SJCRH30 (cell line): ENCODE measurements at places on chromosomes 2 and 18. TPM values are rescaled to one million over a fixed set of nuclear protein-coding genes. Genes with fewer than 3 reads are reported as not detected.
A peak's percentile ranks its signal among the peaks of the same experiment; 100 is the strongest.

DNA sequence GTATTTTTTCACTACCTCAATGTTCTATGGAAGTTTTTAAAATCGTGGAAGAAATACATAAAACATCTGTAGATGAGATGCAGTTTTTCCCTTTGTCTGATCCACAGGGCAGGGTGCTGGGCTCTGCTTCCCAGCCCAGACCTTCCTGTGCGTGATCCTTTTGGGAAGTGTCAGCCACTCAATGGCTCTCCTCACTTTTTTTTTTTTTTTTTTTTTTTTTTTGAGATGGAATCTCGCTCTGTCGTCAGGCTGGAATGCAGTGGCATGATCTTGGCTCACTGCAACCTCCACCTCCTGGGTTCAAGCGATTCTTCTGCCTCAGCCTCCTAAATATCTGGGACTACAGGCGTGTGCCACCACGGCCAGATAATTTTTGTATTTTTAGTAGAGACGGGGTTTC, 32.8 kb downstream of the SOWAHC start:
- H3K27ac ChIP-seq = no peak overlapping the region
- no peaks in the 10 kb centered on the region for H3K4me1 ChIP-seq
- DNase-seq = no peak
- no peaks in the 10 kb centered on the region for H3K36me3 ChIP-seq
- H3K4me3 ChIP-seq = no peak overlapping the region

GRCh38 chr18:73446502-73446901, 578.7 kb upstream of the NETO1 start:
- H3K27ac ChIP-seq = no peak overlapping the region
- H3K36me3 ChIP-seq = no peaks in the 10 kb centered on the region
- no peaks in the 10 kb centered on the region for H3K27me3 ChIP-seq
- no peaks in the 10 kb centered on the region for H3K4me1 ChIP-seq

DNA sequence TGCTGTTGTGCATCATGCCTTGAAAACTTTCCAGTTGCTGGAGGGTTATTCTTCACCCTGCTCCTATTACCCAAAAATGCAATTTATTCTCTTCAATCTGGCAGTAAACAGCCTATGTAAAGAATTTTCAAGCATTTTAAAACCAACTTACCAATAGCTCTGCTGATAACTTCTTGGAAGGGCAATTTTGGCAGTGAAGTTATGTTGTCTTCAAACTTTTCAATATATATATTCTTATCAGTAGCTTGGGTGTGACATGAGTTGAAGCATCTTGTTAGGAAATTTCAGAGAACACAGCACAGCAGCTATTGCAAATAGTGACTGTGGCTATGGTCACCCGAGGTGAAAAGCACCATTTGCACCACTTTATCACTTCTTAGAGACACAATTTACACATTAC, 395.5 kb downstream of the STK39 start:
- no peak overlapping the region for H3K27ac ChIP-seq
- no peaks in the 10 kb centered on the region for H3K27me3 ChIP-seq
- H3K4me3 ChIP-seq = no peak overlapping the region
- no peak for DNase-seq
- no peaks in the 10 kb centered on the region for H3K36me3 ChIP-seq

DNA sequence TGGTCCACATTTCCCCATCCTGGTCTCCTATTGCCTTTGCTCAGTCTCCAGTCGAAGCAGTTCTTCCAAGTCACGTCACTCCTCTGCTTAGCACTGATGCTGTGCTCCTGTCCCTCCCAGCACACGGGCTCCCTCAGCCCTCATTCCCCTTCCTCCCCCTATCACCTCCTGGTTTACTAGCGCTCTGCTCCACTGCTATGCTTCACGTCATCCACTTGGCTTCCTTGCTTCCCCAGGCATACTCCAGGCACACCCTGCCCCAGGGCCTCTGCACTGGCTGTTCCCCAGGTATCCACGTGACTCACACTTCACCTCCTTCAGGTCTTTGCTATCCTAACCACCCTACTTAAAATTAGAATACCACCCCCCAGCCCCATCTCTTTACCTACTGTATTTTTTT, 269.3 kb downstream of the GLI2 start:
- DNase-seq = no peak
- H3K36me3 ChIP-seq = peaks cover 5% of the 10 kb centered on the region; the same call in 1 of the 2 replicates
- no peaks in the 10 kb centered on the region for H3K27me3 ChIP-seq
- H3K27ac ChIP-seq = no peak overlapping the region

DNA sequence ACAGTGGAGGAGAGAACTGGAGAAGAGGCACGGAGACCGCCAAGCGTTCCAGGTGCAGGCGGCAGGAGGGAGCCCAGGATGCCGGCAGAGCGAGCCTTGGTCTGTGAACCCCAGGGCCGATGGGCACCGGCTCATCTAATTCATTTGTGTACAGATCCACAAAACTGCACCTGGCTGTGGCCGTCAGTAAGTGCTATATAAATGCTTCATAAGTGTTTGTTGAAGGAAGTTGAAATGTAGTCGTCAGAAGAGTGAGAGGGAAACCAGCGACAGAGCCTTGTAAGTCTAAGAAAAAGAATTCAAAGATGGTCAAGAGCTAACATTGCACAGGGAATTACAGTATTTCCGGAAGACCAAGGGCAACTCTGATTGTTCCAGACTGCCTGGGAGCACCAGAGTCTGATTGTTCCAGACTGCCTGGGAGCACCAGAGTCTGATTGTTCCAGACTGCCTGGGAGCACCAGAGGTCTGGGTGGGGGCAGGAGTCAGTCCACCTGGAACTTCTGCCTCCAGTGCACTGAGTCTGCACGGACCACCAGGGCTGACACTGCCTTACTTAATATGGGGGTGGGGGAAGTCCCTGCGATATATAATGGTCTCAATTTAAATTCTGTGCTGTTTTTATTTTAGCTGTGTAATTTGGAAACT, 112.3 kb downstream of the BCL2 start:
- H3K4me1 ChIP-seq = no peaks in the 10 kb centered on the region; the same call in 1 of the 2 replicates
- no peak overlapping the region for H3K27ac ChIP-seq
- peak; percentile 4 for DNase-seq

- H3K27ac ChIP-seq = no peak overlapping the region
- DNase-seq = no peak
- H3K4me3 ChIP-seq = no peak overlapping the region
Measured at GRCh38 chr18:34918856-34919255, 122.4 kb upstream of the MAPRE2 start.

LONRF2 gene
- not detected in 2 replicates for total RNA-seq

- DNase-seq = no peak
- no peaks in the 10 kb centered on the region for H3K4me1 ChIP-seq
- H3K4me3 ChIP-seq = no peak overlapping the region
- no peaks in the 10 kb centered on the region for H3K36me3 ChIP-seq
- no peaks in the 10 kb centered on the region for H3K27me3 ChIP-seq
- no peak overlapping the region for H3K27ac ChIP-seq
Measured at GRCh38 chr2:60331115-60331809, 222.2 kb downstream of the BCL11A start.

DNA sequence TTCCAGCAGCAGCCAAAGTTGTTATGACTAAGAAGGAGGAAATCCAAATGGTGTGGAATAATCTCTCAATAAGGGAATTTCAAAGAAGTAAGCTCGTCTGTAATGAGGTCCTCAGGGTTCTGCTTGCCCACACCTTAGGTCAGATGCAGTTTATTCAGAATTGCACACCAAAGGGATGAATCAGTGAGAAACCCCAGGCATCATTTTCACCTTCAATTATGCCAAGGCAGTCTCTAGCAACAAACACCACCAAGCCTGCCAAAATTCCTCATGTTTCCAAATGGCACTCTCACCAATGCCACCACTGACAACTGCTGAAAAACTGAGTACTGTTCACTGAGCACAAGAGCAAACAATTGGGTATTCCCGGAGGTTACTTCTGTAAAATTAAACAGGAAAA, 43.6 kb downstream of the KCNG3 start:
- no peaks in the 10 kb centered on the region for H3K4me1 ChIP-seq
- H3K4me3 ChIP-seq = no peak overlapping the region
- no peaks in the 10 kb centered on the region for H3K36me3 ChIP-seq

- H3K27ac ChIP-seq = no peak overlapping the region
- H3K4me1 ChIP-seq = no peaks in the 10 kb centered on the region
- H3K4me3 ChIP-seq = no peak overlapping the region
- H3K36me3 ChIP-seq = no peaks in the 10 kb centered on the region
- H3K27me3 ChIP-seq = no peaks in the 10 kb centered on the region
Measured at GRCh38 chr2:2875831-2876230, 501.8 kb downstream of the EIPR1 start.

LIMS3 gene
- 3.4 and 6.2 TPM in 2 replicates for total RNA-seq

RAB6C gene
- not detected in 2 replicates for total RNA-seq

APLF gene
- total RNA-seq = 4.6 TPM in 2 replicates

DNA sequence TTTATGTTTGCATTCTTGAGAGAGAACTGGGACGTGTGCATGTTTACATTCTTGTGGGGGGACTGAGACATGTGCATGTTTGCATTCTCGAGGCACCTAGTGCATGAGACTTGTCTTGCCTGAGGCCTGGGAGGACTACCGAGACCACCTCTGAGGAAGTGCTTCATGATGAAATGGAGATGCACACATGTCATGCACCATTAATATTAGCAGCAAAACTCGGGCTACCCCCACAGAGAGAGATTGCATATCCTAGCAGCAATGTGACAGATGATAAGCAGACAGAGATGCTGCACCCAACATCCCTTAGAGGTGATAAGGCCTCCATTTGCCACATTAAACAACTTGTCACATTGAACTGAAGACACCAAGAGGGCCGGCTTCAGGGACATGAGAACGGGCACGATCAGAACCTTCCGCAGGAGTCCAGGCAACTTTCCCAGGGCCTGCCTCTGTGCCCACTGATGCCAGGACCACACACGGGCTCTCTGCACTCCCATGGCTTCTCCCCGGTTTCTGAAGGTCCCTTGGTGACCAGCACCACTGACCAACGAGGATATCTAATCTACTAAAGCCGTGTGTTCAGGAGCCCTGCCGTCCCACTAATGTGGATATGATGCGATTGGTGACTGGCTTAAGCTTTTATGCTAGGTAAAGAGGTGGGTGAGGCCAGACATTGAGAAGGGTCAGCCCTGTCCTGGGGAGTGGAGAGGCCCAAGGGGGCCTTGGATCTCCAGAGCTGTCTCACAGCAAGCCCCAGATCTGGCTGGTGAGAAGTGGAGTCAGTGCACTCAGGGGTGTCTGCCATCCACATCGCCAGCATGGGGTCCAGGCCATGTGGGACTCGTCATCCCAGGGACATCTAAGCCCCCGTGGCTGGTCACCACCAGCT, 208.3 kb downstream of the NDUFA10 start:
- H3K4me1 ChIP-seq = no peaks in the 10 kb centered on the region
- H3K36me3 ChIP-seq = no peaks in the 10 kb centered on the region
- peaks cover 11% of the 10 kb centered on the region; the same call in 1 of the 2 replicates for H3K27me3 ChIP-seq
- H3K4me3 ChIP-seq = no peak overlapping the region

SERPINB12 gene
- total RNA-seq = not detected in 2 replicates

GALNT13 gene
- 4.0 TPM in 2 replicates for total RNA-seq

DNA sequence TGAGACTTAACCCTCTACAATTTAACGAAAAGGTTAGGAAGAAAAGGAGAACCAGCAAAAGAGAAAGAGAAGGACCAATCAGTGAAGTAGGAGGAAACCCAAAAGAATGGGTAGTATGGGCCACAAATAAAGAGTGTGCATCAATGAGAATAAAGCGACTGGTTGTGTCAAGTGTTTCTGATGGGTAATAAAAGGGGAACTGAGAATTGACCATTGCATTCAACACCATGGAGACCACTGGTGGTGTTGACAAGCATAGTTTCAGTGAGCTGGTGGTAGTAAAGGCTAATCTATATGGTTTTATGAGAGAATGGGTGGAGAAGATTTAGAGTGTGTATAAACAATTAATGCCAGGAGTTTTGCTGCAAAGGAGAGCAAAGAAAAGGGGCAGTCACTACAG, 75.4 kb downstream of the CSRNP3 start:
- H3K27me3 ChIP-seq = no peaks in the 10 kb centered on the region
- no peaks in the 10 kb centered on the region for H3K36me3 ChIP-seq
- DNase-seq = no peak
- no peak overlapping the region for H3K27ac ChIP-seq

SIX3 gene
- total RNA-seq = 1.8 and 2.0 TPM in 2 replicates

ITGAV gene
- total RNA-seq = 204 and 220 TPM in 2 replicates

TNFRSF11A gene
- 0.08 TPM in 2 replicates for total RNA-seq

INPP5D gene
- total RNA-seq = 0.47 and 0.68 TPM in 2 replicates

GRCh38 chr2:164714471-164714870, 93.2 kb upstream of the GRB14 start:
- DNase-seq = no peak
- H3K36me3 ChIP-seq = no peaks in the 10 kb centered on the region
- H3K4me1 ChIP-seq = no peaks in the 10 kb centered on the region
- no peak overlapping the region for H3K27ac ChIP-seq

DNA sequence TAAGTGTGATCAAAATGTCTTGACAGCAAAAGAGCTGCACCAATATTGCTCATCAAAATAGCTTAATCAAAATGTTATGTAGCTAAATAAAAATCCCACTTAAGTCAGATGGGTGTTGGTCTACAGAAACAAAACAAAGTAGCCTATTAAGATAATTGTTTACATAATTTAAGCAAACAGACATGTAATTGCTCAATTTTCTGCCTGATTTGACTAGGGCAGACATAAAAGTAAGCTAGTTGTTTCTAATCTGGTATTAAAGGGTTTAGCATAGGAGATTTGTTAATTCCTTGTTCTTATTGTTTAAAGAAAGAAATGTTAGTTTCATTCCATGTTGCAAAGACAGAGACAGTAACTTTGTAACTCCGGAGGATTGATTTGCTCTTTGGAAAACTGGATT, 11.5 kb upstream of the FEZ2 start:
- DNase-seq = no peak
- no peak overlapping the region for H3K27ac ChIP-seq
- H3K36me3 ChIP-seq = no peaks in the 10 kb centered on the region
- peaks cover 13% of the 10 kb centered on the region; the same call in 1 of the 2 replicates for H3K27me3 ChIP-seq
- no peaks in the 10 kb centered on the region; the same call in 1 of the 2 replicates for H3K4me1 ChIP-seq
- no peak overlapping the region for H3K4me3 ChIP-seq

GRCh38 chr18:42914476-42914875, 201.0 kb downstream of the RIT2 start:
- H3K4me1 ChIP-seq = no peaks in the 10 kb centered on the region
- DNase-seq = no peak
- no peak overlapping the region for H3K27ac ChIP-seq

DNA sequence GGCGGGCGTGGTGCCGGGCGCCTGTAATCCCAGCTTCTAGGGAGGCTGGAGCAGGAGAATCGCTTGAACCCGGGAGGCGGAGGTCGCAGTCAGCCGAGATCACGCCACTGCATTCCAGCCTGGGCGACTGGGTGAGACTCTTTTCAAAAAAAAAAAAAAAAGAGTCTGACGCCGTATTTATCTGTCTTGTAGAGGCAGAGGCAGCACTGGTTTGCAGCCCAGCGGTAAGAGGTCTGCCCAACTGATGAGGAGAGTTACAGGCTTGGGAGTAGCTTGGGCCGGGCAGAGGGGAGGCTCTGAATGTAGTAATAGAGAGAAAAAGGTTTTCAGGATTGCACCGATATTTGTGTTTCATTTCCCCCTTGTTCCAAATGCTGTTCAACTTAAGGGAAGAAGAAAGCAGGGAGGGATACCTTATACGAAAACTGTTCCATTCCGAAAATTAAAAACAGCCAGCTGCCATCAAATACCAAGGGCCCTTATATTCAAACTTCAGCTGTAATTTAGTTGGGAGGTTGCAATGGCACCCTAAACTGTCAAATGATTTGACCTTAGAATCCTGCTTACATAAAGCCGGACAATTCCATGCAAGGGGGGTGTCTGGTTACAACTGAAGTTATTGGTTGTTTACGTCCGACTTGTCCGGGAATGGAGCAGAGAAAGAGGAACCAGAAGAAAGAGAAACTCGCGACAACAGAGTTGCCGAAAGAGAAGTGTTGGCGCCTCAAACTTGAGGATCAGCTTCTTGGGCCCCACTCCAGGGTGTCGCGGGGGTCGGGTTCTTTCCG, 9.2 kb upstream of the SP9 start:
- H3K4me1 ChIP-seq = no peaks in the 10 kb centered on the region
- H3K27me3 ChIP-seq = no peaks in the 10 kb centered on the region
- no peak for DNase-seq
- no peaks in the 10 kb centered on the region for H3K36me3 ChIP-seq
- H3K27ac ChIP-seq = no peak overlapping the region
